ENCODE measurements at places on chromosomes 4 and X. TPM values are rescaled to one million over a fixed set of nuclear protein-coding genes. Genes with fewer than 3 reads are reported as not detected.

Gene STK26
- 66.5 TPM for total RNA-seq

Gene COQ2
- total RNA-seq, result 9.7 TPM

Gene MAOB
- total RNA-seq, result not detected

Gene CRMP1
- total RNA-seq, result not detected

Gene PHKA1
- total RNA-seq, result 0.24 TPM

Gene HCCS
- 9.0 TPM for total RNA-seq

DNA sequence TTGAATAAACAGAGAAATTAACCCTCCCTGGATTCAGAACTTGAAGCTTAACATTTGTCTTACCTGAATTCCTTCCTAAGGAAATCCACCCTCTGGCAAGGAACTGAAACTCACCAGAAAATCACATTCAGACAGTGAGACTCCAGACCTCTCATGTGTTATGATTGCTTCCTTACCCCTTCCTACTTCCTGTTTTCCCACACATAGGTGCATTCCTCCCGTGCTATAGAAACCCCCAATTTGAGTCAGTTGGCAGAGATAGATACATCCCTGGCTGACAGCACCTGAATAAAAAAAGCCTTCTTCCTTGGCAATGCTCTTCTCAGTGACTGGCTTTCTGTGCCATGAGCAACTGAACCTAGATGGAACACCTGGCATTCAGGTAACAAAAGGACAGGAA is 157.0 kb upstream of the SMIM31 start:
- H3K4me1 ChIP-seq, result no peaks in the 10 kb centered on the region
- no peak for DNase-seq
- H3K27ac ChIP-seq, result no peak overlapping the region
- H3K4me3 ChIP-seq, result no peak overlapping the region
- H3K36me3 ChIP-seq, result no peaks in the 10 kb centered on the region

DNA sequence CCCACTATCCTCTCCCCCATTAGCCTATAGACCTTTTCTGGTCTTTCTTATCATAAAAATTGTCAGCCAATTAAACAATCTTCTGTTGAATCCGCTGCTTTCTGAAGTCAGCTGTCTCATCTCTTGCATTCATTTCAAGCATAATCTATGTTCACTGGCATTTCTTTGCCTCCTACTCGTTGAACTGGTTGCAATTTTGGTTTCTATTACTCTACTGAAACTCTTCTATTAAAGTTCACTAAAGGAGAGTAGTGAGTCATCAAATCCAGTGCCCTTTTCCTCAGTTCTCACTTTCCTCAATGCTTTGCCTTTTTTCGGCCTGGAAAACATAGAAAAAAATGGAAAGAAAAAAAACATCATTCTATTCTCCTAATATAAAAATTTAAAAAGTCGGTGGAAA is 23.9 kb upstream of the CXCL13 start:
- no peak overlapping the region for H3K4me3 ChIP-seq
- no peaks in the 10 kb centered on the region for H3K27me3 ChIP-seq
- H3K27ac ChIP-seq, result no peak overlapping the region
- peaks cover 1% of the 10 kb centered on the region for H3K4me1 ChIP-seq
- DNase-seq, result no peak

DNA sequence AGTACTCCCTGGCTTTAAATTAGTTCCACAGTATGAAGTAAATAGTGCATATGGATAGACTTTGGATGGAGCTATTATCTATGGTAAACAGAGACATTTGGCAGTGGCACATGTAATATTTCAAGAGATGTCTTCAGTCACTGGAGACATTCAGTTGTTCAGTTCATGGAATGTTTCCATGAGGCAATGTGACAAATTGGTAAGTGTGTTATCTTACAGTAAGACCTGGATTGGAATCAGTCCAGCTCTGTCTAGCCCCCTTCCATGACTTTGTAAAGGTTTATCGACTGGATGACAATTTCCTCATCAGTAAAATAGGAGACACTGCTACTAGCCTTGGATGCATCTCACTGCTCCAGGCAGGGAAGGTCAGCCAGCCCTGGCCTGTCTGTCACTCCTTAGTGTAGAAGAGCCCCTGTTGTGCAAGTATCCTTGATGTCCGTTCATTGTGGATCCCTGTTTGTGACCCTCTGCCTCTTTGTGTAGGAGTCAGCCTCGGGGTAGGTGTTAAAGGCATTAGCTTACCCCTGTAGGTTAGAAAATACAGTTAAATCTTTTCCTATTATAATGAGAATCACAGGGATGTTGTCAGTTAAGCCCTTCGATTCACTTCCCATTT is 335.9 kb downstream of the ANK2 start:
- no peaks in the 10 kb centered on the region for H3K4me1 ChIP-seq
- H3K27ac ChIP-seq, result no peak overlapping the region
- no peak for DNase-seq
- H3K27me3 ChIP-seq, result no peaks in the 10 kb centered on the region

- no peak overlapping the region for H3K27ac ChIP-seq
- H3K27me3 ChIP-seq, result peaks cover 29% of the 10 kb centered on the region
- no peaks in the 10 kb centered on the region for H3K36me3 ChIP-seq
Measured at GRCh38 chr4:168631241-168632162, 134.7 kb downstream of the PALLD start.

GRCh38 chrX:66635360-66635759 is 3.5 kb downstream of the EDA2R start:
- no peak for DNase-seq
- no peak overlapping the region for H3K27ac ChIP-seq
- no peak overlapping the region for H3K4me3 ChIP-seq
- H3K27me3 ChIP-seq, result no peaks in the 10 kb centered on the region
- peaks cover 9% of the 10 kb centered on the region for H3K4me1 ChIP-seq
- H3K36me3 ChIP-seq, result no peaks in the 10 kb centered on the region

DNA sequence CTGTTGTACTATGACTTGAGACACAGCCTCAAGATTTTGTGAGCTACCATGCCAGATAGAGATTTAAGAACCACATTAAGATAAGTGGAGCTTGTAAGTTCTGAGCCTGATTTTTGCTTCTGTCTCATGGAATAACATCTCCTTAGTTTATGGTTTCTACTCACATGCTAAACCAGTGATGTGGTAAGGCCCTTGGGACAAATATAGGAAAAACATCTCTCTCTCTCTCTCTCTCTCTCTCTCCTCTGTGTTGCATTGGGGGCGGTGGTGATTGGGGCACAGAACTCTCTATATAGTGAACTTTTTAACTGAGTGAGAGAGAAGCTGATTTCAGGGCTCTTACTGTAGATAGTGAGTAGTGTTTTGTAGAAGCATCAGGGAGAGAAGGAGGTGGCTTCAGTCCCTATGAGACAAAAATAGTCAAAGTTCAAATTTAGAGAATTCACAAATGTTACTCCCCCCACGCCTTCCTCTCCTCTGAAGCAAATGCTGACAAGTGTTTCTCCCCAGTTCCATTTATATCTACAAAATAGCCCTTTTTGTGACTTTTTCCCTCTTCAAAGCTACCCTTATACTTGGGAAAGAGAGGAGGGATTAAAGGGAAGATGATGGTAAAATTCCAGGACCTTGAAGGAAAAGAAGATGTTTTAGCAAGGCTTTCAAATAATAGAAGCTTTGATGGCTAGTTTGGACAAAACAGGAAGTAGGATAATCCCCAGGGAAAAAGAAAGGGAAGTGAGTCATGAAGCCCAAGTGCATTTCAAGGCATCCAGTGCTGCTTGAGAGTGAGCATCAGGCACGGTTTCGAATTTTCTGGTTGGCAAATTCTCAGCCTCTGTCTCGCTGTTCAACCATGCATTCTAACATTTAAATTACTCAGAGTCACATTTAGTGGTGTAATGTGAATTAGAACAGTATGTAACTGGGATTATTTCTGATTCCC is 134.3 kb upstream of the AP1S2 start:
- H3K4me1 ChIP-seq, result no peaks in the 10 kb centered on the region
- H3K4me3 ChIP-seq, result no peak overlapping the region
- H3K27ac ChIP-seq, result no peak overlapping the region
- DNase-seq, result no peak
- no peaks in the 10 kb centered on the region for H3K27me3 ChIP-seq
- no peaks in the 10 kb centered on the region for H3K36me3 ChIP-seq

DNA sequence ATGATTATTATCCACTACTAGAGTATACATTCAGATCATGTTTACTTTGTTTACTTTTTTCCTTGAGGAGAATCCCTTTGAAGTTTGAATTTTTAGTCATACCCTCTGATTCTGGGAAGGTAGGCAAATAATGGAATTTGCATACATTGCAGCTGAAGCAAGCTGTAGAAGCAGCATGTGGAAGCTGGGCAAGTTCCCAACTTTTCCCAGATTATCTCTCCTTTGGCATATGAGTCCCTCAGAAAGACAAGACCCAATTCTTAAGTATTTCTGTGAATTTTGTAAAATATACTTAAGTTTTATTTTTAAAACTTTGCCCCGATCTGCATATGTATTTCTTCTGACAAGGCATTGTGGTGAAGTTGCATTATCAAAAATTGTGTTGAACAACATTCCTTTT is 94.9 kb downstream of the CNKSR2 start:
- H3K4me1 ChIP-seq, result no peaks in the 10 kb centered on the region
- DNase-seq, result no peak
- no peaks in the 10 kb centered on the region for H3K27me3 ChIP-seq
- H3K36me3 ChIP-seq, result no peaks in the 10 kb centered on the region
